Germinal center (tissue), 1 donor: ENCODE measurements at places on chromosomes 2 and 18.

DNA sequence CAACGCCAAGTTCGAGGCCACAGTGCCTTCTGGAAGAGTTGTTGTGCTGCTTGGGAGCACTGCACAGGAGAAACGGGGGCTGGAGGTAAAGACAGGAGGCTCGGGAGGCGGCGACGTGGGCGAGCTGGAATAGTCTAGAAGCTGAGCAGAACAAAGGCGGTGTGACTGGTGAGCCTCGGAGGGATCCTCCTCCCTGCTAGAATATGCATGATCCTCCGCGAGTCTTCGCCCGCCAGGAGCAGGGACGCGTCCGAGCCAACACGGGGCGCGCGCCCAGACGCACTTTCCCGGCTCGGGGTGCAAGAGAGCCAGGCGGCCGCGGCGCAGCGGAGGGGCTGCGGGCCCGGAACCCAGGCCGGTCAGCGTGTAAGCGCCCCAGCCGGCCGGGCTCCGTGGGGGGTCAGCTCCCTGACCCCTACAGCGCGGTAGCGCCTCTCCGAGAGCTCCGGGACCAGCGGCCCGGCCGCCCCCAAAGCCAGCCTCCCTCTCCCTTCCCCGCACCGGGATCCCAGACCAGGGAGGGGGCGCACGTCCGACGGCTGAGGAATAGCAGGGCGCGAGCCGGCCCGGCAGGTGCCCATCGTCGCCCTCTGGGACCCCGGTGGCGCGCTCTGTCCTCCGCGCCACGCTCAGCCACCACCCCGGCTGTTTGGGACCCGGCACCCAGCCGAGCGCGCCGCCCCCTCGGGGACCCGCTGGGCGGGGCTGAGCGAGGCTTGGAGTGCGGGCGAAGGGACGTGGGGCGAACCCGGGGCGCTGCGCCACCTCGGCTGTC is 62.5 kb downstream of the GNAL start:
- DNase-seq, result no peak

DNA sequence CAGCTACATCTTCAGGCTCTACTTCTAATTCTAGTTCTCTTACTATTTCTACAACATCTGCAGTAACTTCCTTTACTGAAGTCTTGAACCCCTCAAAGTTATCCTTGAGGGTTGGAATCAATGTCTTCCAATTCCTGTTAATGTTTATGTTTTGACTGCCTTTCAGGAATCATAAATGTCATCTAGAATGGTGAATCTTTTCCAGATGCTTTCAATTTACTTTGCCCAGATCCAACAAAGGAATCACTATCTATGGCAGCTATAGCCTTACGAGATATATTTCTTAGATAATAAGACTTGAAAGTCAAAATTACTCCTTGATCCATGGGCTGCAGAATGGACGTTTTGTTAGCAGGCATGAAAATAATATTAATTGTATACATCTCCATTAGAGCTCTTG is 123.9 kb downstream of the PDE1A start:
- no peak for DNase-seq

- DNase-seq, result no peak
Observed at GRCh38 chr2:115297056-115297455, 854.6 kb downstream of the DPP10 start.

GRCh38 chr2:10469301-10469700 is 21.2 kb upstream of the ODC1 start:
- no peak for DNase-seq

GRCh38 chr2:237371856-237372255 is 42.1 kb downstream of the COL6A3 start:
- DNase-seq, result no peak

DNA sequence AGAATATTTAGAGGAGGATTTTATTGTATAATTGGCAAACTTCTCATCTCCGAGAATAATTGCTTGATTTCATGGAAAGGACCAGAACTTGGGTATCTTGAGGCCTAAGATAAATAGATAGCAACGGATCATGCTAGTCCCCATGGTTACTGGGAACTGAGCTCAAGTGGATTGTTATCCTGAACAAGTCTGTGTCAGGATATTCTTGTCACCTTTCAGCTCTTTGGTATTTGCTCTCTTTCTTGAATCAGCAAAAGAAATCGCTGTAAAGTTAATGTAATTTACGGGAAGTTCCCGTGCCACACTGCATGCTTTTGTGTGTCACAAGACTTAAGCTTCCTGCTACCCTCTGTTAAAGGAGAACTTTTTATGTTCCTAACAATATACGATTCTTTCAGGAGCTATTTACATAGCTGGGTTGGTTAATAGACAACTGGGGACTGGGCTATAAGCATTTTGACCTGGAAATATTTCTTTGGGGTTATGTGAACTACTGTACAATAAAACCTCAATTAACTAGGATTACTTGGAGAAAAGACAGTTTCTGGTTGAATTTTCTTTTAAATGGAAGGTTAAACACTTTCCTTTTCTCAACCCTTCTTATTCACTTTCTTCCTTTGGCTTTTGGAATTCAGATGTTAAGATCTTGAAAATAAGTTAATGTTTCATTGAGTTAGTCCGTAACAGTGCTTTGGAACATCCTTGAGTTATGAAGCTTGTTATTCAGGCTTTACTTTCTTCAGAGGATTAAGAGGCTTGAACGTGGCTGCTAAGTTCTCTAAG is 151.2 kb downstream of the FMNL2 start:
- DNase-seq, result no peak

DNA sequence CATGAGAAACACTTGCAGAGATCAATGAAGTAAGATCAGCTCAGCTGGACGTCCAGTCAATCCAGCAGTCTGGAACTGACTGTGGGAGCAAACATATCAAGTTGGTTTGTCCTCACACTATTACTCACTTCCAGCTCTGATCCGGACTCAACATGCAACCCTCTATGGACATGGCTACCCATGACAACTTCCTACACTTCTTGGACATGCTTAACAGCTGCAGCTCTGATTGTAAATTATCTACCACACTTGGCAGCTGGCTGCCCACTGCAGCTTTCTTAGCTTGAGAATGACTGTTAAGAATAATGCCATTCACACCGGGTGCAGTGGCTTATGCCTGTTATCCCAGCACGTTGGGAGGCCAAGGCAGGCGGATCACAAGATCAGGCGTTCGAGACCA is 429.8 kb downstream of the EPHA4 start:
- no peak for DNase-seq

- DNase-seq, result no peak
Observed at GRCh38 chr2:11014026-11014425, 102.3 kb downstream of the KCNF1 start.

DNA sequence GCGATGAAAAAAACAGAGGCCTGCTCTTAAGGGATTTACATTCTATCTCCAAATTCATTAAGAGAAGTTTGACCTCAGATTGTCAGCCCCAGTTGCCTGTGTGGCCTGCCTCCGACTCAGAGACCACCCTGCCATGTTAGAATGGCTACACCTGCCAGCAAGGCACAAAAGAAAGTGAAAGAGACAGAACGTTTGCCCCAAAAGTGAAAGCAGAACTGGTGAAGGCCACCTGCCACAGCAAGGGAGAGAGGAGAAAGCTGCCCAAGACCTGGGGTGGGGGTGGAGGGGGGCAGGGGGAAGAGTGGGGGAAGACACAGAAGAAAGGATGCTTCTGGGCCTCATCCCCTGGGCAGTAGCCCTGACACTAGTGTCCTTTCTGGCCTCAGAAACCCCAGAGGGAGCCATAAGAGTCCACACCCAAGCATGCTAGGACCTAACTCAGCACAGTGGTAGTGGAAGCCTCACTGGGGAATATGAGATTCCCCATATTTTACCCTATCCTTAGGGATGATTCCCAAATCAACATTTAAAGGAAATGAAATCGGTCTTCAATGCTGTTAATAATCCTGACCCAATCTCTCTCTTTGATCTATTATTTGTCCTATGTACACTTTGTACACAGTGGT is 389.7 kb downstream of the TXNL1 start:
- peak; percentile 58 for DNase-seq

GRCh38 chr2:111617299-111618225 is 266.4 kb downstream of the ANAPC1 start:
- DNase-seq, result no peak

DNA sequence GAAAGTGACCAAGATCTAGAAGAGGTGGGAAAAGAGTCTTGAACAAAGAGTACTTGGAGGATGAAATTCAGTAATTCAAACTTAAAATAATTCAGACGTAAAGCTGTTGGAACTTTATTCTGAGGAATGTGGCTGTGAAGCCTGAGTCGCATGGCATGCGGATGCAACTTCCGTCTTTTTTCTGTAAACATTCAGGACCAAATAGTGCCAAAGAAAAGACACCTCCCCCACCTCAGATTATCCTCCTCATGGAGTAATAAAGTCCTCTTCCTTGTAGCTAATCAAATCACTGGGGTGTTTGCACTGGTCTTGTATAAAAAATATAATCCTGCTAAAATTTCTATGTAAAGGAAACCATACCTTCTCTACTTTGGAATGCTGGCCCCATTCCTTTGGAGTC is 790.4 kb downstream of the TSN start:
- DNase-seq, result no peak

GRCh38 chr2:81706856-81707255 is 1402.3 kb upstream of the LRRTM1 start:
- no peak for DNase-seq

GRCh38 chr2:168220965-168221819 is 26.2 kb downstream of the STK39 start:
- DNase-seq, result no peak

GRCh38 chr2:230050136-230050535 is 18.6 kb downstream of the SLC16A14 start:
- DNase-seq, result no peak

- no peak for DNase-seq
Observed at GRCh38 chr18:38698088-38698487, 1132.5 kb upstream of the CELF4 start.

DNA sequence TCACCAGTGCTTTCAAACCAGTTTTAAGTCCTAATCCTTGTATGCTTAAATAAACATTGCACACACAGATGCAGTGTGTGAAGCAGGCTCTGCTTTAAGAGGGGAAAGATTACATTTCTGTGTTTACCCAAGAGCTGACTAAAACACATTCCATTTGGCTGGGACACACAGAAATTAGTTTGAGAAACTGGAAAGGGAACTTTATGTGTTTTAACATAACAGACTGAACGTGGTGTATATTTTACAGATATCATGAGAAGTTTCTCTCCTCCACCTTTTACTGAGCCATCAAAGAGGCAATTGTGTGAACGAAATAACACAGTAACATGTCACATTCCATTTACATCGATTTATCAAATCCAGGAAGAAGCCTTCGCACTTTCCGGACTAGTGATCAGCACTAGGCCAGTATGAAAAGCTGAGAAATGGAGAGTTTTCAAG is 121.8 kb downstream of the MAIP1 start:
- DNase-seq, result no peak
